ENCODE measurements at places on chromosomes 12 and 14. TPM values are rescaled to one million over a fixed set of nuclear protein-coding genes. Genes with fewer than 3 reads are reported as not detected.

The DENND5B gene
- 0.22 TPM for total RNA-seq

The PRPF40B gene
- total RNA-seq: 6.5 TPM

The FAM181A gene
- total RNA-seq: not detected

The FSCB gene
- total RNA-seq: not detected

DNA sequence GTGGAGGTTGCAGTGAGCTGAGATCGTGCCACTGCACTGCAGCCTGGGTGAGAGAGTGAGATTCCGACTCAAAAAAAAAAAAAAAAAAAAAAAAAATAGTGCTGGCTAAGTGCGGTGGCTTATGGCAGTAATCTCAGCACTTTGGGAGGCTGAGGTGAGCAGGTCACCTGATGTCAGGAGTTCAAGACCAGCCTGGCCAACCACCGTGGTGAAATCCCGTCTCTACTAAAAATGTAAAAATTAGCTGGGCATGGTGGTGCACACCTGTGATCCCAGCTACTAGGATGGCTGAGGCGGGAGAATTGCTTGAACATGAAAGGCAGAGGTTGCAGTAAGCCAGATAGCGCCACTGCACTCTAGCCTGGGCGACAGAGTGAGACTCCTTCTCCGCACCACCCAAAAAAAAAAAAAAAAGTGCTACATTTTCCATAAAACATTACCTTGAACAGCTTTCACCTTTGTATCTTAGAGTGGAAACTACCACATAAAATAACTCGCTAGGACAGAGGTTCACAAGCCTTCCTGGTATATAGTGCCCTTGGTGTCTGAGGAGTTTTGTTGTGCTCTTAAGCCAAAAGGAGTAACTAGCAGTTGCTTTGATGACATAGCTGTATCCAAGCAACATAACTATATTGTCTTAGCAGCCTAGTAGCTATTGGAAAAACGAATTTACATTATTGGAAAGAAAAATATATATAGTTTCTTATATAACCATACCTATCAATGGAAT is 11.1 kb downstream of the PTGES3 start:
- DNase-seq: no peak

- DNase-seq: no peak
Observed at GRCh38 chr12:62899568-62900390, 35.2 kb downstream of the PPM1H start.

DNA sequence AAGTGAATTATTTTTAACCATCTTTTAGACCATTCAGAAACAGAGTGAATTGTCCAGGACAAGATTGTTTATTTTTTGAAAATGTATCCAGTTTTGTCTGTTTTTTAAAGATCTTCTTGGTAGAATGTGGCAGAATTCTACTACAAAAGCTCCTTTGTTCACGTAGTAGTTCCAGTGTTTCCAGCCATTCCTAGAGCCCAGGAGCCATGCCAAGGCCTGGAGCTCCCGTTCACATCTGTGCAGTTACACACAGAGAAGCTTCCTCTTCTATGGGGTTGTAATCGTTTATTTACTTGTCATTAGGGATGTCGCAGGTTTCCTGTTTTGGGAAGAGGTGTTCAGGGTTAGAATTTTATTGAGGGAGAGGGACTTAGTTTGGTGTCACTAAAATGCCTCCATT is 409.8 kb downstream of the NPAS3 start:
- no peak for DNase-seq

DNA sequence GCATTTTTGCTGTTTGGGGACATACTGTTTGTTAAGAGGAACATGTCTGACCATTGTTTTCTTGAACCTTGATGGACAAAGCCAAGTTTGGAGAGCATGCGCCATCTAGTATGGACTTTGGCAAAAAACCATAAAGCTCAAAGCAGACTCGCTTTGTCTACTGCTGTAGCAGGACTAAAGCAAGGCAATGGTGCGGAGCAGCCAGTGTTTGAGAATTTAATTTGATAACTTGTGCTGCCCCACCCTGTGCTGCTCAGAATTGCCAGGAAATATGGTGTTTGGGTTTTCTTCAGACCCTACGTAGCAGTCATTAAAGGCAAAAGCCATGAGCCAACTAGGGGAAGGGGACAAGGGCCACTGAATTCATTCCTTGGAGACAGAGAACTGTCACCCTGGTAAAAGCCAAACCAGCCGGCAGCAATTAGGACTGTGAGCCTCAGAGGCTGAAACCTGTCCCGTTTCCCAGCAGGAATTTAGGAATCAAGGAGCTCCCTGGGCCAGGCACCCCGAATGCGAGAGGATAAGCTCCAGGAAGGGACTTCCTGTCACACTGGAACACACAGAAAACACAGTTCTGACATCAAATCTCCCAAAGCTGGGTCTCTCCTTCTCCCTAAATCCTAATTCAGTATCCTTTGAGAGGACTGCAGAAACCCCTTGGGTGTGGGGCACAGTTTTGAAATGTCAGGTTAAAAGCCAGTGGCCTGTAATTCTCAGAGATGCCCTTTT is 1.1 kb downstream of the AVIL start:
- DNase-seq: no peak

DNA sequence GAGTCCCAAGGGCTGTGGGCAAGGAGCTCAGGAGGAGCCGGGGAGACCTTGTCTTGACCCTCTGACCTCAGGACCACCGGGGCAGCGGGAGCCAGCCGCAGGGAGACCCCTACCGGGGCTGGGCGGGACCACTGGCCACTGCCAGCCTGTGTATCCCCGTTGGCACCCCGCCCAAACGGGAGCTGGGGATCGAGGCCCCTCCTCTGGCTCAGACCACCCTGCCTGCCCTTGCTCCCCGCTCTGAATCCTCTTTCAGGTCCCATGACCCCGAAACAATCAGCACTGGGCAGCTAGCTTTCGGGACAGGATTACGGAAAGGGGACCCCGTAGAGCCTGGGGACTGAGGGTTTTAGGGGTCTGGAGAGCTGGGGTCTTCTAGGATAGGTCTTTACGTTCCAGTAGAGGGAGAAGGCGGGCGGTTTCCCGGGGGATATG is 1.3 kb downstream of the GLI1 start:
- DNase-seq: no peak

DNA sequence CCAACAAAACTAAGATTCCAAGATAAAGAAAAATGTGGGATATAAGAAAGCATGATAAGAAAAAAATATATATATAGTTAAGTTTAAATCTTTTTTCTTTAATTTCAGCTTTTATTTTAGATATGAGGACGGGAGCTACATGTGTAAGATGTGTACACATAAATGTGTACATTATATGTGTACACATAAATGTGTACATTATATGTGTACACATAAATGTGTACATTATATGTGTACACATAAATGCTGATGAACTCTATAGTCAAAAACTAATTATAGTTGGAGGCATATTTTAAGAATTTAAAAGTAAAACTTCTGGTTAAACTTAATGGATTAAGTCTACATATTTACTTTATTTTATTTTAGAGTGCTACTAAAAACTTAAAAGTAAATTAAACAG is 123.6 kb downstream of the BTG1 start:
- DNase-seq: no peak

DNA sequence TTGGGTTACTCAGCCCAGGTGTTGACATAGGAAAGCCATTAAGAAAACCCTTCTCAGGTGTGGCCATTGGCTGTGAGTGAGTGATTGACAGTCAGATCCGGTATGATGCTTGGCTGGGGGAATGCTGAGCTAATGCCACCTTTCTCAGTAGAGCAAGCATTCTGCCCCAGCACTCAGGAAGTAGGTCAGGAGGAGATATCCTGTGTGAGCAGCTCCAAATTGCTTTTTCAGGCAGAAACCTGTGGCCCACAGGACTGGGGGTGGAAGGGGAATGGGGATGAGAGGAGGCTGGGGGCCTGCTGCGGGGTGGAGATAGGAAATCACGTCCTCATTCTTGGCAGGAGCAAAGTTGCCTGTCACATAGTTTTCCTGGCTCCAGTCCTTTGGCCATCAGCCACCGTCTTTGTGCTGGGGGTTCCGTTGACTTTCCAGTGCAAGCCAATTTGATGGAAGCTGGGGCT is 55.7 kb downstream of the NINJ2 start:
- no peak for DNase-seq

- peak; percentile 29 for DNase-seq
Observed at GRCh38 chr12:8081251-8081920, 688 bp upstream of the NECAP1 start.

GRCh38 chr12:65924716-65925115 is 100.4 kb downstream of the HMGA2 start:
- DNase-seq: no peak

GRCh38 chr12:92557422-92557724 is 145.4 kb upstream of the PLEKHG7 start:
- no peak for DNase-seq

DNA sequence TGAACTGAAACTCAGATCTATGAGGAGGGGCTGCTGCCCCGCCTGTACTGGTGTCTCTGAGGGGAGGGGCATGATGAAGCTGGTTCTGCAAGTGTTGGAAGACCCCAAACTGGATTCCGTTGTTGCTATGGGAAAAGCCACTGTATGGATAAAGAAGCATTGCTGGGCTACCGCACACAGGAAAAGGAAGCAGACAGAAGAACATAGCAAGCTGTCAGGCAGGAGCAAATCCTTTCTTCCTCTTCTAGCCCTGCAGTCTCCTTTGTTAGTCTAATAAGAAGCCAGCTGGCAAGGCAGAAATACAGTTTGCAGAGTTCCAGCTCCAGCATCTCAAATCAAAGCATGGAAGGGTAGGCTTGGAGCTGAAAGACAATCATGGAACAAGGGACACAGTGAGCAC is 26.3 kb upstream of the NR1H4 start:
- DNase-seq: no peak

DNA sequence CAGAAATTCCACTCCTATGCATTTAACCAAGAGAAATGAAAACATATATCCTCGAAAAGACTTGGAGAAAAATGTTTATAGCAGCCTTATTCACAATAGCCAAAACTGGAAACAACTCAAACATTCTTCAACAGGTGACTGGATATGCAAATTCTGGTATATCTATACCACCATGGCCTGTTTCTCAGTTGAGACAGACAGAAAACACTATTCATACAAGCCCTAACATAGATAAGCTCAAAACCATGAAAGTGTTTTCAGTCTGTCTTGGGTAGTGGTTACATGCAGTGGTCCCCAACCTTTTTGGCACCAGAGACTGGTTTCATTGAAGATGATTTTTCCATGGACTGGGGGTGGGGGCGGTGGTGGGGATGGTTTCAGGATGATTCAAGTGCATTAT is 83.8 kb downstream of the SRGAP1 start:
- no peak for DNase-seq

GRCh38 chr12:3777206-3777809 is 24.4 kb upstream of the CRACR2A start:
- no peak for DNase-seq

DNA sequence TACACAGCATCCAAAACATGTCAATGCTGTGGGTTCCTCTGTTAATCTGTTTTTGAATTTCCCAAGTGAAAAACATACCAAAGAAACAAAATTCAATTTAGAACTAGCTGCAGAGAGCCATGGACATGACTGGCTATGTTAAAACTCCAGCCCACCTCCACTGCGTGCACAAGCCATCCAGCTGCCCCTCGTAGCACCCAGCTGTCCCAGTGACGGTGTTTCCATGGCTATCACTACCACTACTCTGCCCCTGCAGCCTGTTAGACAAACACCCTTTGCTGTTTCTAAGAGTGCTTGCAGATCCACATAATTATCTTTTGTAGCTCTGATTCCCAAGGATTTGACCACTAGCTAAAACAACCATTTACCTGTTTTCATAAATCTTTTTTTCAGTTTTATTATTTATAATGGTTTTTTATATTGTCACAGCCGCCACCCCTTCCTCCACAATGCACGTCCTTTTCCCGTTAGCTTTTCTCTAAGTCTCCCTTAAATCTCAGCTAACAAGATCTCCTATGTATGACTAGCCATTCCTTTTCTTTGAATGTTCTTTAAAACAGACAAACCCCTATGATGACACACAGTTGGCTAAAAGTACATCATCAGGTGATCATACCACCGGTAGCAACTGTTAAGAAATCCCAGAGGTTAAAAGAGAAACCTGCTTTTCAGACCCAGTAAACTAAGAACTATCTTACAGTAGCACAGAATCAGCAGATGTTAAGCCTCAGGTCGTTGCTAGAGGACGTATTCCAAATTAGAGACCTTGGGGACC is 37.8 kb upstream of the NAA30 start:
- DNase-seq: no peak

DNA sequence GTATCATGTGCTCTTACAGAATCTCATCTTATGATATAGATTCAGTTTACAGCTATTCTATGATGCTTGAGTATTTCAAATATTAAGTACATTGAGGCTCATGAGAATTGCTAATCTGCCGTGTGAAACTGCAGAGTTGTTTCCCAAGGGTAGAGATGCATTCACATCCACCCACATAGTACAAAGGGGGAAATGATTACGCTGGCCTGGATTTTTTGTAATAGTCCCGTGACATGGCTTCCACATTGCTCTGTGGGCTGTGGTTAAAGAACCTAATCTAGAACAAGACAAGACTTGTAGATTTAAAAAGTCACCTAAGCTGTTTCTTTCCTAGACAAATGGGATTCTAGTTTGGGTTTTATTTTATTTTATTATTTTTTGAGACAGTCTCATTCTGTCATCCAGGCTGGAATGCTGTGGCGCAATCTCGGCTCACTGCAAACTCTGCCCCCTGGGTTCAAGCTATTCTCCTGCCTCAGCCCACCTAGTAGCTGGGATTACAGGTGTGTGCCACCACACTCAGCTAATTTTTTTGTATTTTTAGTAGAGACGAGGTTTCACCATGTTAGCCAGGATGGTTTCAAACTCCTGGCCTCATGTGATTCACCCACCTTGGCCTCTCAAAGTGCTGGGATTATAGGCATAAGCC is 13.0 kb upstream of the RIOX1 start:
- no peak for DNase-seq

DNA sequence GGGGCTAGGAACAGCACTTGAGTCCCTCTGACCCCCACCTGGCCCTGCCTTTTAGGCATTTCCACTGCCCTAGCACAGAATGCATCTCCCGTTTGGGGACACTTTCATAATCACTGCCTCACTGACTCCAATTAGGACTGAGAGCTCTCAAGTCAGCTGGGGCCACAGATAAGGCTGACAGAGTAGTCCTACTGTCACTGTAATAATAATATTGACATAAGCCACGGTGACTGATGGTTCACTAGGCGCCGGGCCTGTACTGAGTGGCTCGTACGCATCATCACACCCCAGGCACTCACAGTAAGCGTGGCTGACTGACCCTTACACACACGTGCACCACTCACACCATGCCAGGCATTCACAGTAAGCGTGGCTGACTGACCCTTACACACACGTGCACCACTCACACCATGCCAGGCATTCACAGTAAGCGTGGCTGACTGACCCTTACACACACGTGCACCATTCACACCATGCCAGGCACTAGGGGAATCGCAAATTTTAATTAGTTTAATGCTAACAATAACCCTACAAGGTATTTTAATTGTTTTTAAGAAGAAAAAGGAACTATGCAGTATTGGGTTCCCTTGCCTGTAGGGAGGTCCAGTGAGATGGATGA is 87.7 kb downstream of the CHGA start:
- no peak for DNase-seq

- no peak for DNase-seq
Observed at GRCh38 chr12:4054630-4055029, 181.4 kb upstream of the PARP11 start.

- DNase-seq: no peak
Observed at GRCh38 chr14:86780461-86780860, 1212.5 kb downstream of the GALC start.

GRCh38 chr12:3055704-3056467 is 21.3 kb upstream of the TSPAN9 start:
- DNase-seq: no peak

GRCh38 chr12:6018265-6018664 is 73.2 kb upstream of the ANO2 start:
- no peak for DNase-seq

- no peak for DNase-seq
Observed at GRCh38 chr12:107429006-107429705, 256.4 kb upstream of the PWP1 start.
